BJ (cell line): ENCODE measurements at places on chromosomes 4 and X.

DNA sequence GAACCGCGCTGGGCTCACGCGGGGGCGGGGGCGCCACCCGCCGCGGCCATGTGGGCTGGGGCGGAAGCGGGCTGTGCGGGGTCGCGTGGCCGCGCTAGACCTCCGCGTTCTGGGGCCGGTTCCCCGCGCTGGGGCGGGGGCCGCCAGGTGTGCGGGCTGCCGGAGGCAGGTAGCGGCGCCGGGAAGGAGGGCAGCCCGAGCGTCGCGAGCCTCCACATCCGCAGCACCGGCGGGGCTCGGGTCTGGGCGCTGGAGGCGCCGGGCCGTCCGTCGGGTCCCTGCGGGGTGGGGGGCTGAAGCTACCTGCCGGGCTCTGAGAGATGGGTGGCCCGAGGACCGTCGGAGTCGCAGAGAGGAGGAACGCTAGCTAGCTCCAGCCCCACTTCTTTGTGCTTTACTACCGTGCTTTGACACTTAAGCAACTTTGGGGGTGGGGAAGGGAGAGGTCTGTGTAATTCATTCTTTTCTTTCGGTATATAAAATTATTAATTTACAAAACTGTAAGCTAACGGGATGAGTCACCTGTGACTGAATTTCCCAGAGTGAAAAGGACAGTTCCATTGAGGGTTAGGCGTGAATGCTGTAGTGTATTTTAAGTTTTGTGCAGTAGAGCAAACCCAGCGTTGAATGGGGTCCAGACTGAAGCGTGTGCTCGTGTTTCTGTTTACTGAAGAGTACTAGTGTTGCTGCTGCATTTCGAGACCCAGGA is 689 bp downstream of the METAP1 start:
- DNase-seq, result no peak

GRCh38 chrX:140724736-140725135 is 15.2 kb downstream of the LINC00632 start:
- DNase-seq, result no peak

DNA sequence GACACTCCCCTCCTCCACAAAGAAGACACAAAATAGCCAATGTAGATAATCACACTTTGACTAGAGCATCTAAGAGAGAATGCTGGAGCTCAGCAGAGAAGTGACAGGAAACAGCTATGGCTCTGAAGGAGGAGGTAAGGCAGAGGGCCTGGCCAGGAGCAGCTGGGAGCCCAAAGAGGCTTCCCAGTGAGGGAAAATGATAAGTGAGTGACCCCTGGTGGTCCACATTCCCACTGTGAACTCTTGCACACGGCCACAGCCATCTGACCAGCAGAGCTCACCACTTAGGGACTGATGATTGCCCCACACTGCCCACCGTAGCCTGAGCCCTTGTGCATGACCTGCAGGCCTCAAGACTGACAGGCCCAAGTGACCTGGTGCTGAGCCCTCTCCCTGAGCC is 162.7 kb upstream of the GALNTL6 start:
- no peak for DNase-seq

DNA sequence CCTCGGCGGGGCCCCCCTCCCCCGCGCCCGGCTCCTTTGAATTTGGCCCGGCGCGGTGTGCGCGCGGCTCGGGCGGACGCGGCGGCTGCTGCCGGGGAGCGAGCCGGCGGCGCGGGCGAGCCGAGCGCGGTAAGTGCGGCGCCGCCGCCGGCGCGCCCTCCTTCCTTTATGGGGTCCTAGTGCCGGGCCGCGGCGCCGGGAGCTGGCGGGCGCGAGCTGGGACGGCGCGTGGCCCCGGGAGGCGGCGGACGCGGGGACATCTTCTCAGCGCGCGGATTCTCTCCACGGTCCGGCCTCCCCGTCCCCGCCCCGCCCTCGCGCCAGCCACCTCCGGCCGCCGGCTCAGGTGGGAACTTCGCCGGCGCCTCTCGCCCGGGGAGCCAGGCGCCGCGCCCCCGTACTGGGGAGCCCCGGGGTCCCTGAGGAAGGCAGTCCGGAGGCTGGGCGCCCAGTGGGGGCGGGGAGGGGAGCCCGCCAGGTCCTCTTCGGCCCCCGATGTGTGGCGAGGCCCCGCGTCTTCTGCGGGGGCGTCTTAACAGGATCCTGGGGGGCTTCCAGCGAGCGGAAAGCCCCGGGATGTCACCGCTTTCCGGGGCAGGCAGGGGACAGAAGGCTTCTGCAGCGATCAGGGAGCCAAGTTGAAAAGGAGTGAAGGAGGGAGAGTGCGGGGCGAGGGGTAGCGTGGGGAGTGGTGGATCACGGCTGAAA is 98.4 kb upstream of the TENM3 start:
- DNase-seq, result no peak

DNA sequence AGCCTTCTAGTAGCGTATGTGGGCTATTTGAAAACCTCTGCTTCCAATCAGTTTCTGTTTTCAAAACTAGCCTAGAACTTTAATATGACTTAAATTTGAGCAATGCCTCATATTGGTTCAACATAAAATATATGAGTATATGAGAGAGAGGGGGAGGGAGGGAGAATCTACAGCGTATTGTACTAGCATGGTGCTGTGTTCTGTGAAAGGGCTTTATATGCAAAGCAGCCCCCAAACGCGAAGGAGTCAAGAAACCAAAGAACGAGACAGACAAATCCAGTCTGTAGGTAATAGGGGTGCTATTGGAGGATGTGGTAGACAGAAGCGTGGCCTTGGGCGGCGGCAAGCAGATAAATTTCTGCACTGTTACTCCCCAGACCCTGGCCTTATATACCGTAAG is 784 bp upstream of the ANXA5 start:
- no peak for DNase-seq

DNA sequence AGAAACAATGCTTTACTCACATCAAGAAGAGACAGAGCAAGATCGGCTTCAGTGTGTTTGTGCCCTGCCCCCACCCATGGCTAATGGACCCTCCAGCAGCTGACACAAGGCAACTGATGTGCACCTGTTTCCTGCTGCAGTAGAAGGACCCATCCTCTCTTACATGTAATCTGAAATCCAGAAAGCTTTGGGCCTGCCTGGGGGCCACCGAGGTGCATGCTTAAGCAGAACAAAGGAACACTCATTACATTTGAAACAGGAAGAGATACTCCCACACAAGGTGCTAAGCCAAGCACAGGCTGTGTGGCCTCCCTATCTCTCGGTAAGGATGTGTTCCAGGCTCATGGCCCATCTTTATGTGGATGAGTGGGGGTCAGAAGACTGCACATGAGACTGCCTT is 338.0 kb downstream of the SPOCK3 start:
- DNase-seq, result no peak

- DNase-seq, result no peak
These were observed 149.9 kb upstream of the SCML1 start for GRCh38 chrX:17587366-17587765.

- DNase-seq, result no peak
These were observed 1002.7 kb upstream of the PCDH7 start for GRCh38 chr4:29717287-29718057.

DNA sequence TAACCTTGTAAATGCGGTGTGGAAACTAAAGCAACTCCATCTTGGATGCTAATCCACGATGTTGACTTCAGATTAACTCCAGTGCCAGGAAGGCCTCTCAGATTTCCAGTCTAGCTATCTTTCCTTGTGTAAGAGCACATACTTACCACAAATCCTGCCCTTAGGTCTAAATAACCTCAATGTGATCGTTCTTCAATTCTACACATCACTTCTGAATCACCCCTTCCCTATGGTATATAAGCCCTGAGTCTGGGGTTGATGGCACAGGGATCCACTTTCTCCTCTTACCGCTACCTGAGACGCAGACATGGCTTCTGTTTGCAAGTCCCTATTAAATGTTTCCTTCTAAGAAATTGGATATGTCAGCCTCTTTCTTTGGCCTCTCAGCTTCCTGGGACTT is 17.5 kb upstream of the ZNF41 start:
- DNase-seq, result no peak

DNA sequence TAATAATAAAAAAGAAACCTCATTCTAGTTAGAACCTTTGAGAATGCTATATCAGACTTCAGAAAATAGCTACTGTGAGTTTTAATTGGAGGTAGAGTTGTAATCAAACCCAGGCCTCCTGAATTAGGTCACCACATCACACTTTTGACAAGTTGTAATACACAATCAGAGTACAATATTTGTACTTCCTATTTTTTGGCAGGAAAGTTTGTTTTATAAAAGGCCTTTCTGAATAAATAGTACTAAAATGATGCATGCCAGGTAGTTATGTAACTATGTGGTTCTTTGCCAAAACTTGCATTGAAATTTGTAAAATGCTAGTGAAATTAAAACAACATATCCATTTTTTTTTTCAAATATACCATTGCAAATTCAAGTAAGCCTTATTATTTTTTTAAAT is 26.8 kb downstream of the ADH7 start:
- no peak for DNase-seq

DNA sequence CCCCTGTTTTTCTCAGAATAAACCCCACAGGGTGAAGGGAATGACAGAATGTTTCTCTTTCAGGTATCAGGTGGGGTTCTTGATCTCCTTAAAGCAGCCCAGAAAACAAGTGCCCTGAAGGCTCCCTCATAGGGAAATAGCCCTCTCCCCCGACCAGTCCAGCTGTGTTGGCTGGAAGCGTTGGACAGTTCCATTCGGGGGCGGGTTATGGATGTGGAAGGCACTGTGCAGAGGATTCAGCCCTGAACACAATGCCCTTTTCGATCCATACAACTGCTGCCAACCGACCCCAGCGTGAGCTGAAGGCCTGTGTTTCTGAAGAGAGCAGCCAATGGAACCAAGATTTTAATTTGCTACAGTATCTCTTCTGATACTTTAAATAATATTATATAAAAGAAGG is 41.5 kb downstream of the SEL1L3 start:
- no peak for DNase-seq

DNA sequence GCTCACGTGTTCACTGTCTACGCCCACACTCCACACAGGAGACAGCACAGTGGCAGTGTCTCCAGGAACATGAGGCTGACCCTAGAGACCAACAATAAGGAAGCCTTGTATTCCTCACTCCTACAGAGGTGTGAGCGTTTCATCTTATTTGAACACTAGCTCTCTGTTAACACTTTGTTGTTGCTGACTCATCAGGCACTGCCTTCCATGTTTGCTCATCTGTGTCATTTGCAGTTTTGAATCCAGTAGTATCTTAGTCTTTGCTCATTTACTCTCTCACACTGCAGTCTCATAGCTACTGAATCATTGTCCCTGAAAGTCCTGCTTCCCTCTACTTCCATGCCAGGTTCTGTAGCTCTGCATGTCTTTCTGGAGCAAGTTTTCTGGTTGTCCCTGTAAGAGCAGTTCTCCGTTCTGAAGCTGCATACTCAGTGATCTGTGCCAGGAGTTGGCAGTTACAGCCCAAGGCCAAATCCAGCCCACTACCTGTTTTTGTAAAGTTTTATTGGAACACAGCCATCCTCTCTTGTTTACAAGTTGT is 80.3 kb upstream of the DCLK2 start:
- no peak for DNase-seq

DNA sequence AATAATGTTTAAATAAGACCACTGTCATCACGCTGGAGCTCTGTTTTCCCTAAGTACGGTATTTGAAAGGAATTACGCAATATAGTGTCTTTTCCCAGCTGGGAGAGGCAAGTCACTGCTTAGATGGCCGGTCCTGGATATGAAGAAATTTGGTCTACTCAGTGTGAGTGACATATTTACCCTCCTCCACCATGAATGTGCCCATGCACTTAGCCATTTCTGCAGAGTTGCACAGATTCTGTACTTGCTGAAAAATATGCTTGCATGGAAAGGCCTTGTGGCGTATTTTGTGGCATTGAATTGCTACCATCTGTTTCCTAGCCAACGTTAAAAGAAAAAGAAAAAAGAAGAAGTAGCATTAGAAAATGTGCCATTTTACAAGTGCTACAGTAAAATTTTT is 73.1 kb downstream of the ADGRL3 start:
- no peak for DNase-seq

DNA sequence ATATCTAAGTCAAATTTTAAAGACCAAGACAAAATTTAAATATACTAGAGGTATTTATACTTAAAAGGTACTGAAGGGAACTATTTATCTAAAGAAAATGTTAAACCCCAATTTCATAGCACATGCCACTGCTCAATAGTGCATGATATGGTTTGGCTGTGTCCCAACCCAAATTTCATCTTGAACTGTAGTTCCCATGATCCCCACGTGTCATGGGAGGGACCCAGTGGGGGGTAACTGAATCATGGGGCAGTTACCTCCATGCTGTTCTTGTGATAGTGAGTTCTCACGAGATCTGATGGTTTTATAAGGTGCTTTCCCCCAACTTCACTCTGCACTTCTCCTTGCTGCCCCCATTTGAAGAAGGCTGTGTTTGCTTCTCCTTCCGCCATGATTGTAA is 32.3 kb downstream of the MAML3 start:
- no peak for DNase-seq

DNA sequence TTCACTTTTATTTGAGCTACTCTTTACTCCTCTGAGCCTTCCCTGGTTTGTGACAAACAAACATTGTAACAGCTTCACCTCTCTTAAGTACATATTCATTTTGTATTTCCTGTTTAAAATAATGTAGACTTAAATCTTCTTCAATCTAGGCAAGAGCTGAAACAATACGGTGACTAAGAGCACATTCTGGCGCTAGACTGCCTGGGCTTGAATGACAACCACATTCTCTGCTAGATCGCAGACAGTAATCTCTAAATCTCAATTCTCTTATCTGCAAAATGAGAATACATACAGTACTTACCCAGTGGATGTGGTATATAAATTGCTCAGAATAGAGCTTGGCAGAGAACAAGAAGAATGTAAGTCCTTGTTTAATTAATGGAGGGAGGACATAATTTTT is 144.8 kb downstream of the ARAP2 start:
- DNase-seq, result no peak
